Activated T-helper 1 cell treated with anti-CD3 and anti-CD28 coated beads, Interleukin-12 subunit alpha, Interleukin-12 subunit beta, Interleukin-2, Interleukin-4 antibody, amounts not matched to agents 30 ng/mL and 10 ng/mL and 1 ng/mL, durations not matched to agents 14 hours and 24 hours and 36 hours (primary cell): ENCODE measurements at places on chromosomes 13 and 19.

- DNase-seq: no peak
Measured at GRCh38 chr13:32779119-32779518, 192.9 kb downstream of the PDS5B start.

- DNase-seq: no peak
Measured at GRCh38 chr19:42099336-42099925, 23.5 kb downstream of the ZNF574 start.

DNA sequence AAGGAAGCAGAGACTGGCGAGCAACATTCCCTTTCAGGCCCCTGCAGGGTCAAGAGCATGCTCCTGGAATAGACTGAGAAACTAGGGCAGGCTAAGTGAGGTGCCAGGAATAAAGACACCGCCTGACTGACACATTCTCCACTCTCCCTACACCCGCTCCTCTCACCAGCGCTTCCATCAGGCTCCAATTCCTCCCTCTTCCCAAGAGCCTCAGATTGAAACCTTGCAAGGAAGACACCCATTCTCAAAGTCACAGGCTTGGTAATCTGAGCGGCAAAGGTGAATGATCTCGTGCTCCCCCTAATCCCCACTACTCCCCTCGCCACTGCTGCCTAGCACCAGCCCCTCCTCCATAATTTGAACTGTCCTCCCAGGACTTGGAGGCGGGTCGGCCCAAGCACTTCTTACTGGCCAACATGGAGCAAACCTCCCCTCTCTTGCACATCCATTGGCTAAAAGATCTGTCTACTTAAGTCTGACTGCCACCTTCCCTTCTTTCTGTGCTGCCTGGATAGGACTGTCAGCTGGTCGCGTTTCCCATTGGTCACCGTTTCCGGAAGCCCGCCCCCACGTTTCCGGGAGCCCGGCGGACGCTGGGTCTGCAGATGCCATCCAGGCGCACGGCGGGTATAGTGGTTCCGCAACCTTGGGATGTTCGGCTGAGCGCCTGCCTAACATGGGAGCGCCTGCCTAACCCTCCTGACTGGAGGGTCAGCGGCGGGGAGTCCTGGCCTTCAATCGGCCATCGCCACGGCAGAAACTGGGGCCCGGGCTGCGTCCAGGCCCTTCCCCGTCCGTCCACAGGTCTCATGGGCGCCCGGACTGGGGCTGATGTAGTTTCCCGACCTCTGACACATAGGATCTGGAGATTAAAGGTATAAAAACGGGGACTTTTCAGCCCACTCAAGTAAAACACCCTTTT, 33.6 kb downstream of the ZNF383 start:
- DNase-seq: no peak

DNA sequence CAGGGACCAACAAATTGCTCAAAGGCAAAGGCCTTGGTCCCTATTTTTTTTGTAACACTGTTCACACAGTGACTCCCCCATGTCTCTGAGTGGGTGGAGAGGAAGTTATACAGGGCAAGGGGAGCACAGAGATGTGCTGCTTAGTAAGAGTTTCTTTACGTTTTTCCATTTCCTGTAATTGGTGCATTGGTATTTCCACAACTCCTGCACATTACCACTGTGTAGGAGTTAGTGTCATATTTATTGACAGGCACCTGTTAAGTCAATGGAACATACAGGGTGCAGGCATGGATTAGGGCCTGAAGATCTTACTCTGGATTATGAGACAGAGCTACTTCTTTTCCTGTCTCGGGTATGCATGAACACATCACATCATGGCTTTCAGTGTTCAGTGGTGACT, 45.2 kb downstream of the SOX21 start:
- no peak for DNase-seq

GRCh38 chr19:20611866-20612265, 46.3 kb upstream of the ZNF737 start:
- no peak for DNase-seq

GRCh38 chr13:110232756-110233155, 74.2 kb downstream of the COL4A1 start:
- no peak for DNase-seq

DNA sequence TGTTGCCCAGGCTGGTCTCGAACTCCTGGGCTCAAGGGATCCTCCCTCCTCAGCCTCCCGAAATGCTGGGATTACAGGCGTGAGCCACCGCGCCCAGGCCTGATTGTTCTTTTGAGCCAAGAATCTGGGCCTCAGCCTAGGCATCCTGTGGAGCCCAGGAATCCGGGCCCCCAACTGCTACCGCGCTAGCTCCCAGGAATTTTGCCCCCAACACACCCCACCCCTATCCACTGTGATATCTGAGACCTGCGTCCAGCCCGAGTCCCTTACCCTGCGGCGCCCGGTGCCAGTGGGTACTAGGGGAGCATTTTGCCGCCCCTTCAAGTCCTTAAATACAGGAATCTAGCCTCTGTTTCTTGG, 838 bp upstream of the MYADM start:
- no peak for DNase-seq

DNA sequence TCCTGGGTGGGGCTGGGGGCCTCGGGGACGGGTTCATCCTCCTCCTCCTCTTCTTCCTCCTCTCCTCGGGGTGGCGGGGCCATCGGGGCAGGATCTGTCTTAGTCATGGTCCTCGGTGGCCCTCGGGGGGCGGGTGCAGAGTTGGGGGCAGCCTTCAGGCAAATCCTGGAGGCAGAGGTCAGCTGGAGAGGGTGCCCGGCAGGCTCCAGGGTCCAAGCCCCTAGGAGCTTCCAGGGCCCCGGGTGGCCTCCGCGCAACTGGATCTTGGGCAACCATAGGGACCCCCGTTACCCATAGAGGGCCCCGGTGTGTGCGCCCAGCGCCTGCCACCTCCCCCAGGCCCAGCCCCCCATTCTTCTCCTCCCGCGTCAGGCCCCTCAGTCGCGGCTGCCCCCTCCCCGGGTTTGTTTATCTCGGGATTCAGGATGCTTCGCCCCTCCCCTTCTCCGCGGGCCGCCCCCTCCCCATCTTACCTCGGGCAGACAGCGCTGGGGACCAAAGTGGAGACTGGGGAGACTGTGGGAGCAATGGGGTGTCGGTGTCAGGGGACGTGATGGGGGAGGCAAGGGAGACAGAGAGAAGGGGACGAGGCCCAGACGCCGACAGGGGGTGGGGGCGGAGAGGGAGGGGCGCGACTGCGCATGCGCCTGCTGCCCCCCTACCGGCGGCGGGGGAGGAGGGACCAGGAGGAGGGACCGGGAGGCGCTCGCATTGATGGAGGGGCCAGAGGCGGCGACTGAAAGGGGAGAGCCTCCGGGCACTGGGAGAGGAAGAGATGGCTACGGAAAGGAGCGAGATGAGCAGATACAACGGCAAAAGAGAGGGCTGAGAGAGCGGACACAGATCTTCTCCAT, at the start of gene CLIP3:
CLIP3 (minus strand) TSS at position 623 of the 854 bp plus-strand sequence; CDS start at position 107, 516 bp downstream.
- peak; percentile 33 for DNase-seq

DNA sequence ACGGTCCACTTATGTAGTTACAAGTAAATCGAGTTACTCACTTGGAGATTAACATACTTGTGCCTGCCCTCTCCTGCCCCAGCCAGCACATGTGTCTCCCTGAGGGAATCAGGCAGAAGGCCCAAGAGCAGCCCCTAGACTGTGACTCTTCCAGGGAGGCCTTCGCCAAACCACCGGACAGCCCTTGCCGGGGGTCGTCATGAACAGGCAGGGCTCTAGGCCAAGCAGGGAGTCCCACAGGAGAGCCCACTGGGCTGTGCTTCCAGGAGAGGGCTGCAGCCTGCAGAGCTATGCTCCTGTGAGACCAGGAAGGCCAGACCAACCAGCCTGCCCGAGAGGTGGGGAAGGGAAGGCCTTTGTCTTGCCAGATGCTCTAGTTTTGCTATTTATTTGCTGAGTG, 283.3 kb downstream of the FOXO1 start:
- no peak for DNase-seq

GRCh38 chr13:88217372-88217771, 546.2 kb downstream of the SLITRK5 start:
- DNase-seq: no peak

DNA sequence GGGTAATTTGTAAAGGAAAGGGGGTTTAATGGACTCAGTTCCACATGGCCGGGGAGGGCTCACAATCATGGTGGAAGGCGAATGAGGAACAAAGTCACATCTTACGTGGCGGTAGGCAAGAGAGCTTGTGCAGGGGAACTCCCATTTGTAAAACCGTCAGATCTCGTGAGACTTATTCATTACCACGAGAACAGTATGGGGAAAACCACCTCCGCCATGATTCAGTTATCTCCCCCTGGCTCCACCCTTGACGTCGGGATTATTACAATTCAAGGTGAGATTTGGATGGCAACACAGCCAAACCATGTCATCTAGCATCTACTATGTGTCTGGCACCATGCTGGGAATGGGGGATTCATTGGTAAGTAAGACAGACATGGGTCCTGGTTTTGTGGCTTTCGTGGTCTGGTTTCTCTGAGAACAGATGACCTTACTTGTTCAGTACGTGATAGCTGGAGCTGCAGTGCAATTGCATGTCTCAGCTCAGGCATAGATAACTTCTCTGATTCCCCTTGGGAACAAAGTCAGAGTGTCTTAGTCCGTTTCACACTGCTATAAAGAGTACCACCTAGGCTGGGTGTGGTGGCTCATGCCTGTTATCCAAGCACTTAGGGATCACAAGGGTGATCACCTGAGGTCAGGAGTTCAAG, 8.3 kb downstream of the ZNF554 start:
- DNase-seq: no peak

- DNase-seq: no peak
Measured at GRCh38 chr19:16380943-16381755, 56.5 kb downstream of the KLF2 start.

DNA sequence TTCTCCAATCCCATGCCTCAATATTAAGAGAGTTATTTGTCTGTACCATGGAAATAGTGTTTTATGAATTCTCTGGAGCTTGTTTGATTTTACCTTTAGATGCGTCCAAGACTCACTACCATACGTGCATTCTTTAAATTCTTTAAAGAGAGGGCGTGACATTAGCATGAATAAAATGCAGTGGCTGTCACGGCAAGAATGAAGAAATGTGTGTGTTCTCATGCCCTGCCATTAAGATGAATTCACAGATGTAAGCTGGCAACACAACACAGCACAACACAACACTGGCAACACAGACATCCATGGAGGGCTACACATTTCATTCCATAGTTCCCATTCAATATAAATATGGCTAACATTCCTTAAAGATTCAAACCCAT, 213.4 kb downstream of the ENOX1 start:
- DNase-seq: no peak

GRCh38 chr19:52621376-52621775, 16.8 kb downstream of the ZNF83 start:
- DNase-seq: no peak

DNA sequence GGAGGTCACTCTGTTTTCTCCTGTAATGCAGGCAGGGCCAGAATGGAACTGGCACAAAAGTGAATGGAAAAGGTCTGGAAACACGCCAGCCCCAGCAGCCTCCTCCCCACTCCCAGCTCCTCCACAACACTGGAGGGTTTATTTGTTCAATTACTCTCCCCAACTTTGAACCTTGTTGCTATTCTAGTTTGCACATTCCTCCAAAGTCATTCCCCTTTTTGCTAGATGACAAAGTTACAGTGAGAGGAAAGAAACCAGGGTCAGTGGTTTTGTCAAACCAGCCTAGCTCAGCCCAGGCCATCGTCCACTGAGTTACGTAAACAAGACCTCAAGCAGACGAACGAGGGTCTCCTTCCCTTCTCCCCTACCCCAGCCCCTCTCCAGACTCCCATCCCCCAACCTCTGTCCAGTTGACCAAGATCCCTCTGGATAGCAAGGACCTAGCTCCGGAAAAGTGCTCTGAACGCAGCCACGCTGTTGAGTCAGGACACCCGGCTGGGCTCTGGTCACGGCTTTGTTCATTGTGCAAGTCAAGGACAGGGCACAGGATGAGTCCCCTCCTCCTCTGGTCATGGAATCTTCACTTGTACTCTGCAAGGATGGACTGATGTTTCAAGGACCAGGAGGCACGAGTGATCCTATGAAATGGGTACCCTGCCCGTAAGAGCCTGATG, 180.0 kb downstream of the USP12 start:
- no peak for DNase-seq

- no peak for DNase-seq
Measured at GRCh38 chr13:29761815-29762214, 88.6 kb downstream of the UBL3 start.

DNA sequence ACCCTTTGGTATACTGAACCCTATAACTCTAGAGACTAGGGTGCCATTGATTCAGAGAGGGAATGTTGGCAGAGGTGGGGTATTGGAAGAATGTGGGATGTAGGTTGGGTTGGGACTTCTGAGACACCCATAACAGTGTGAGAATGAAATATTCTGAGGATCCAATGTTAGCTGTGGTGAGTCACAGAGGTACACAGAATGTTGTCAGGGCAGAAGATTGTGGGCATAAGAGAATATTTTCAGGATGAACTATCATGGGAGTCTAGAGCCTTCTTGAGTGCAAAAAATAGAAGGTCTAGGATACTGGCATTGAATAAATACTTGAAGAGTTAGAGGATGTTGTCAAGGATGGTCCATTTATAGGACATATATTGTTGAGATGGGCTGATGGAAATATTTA, 9.0 kb downstream of the KLK13 start:
- DNase-seq: no peak

- peak; percentile 91 for DNase-seq
Measured at GRCh38 chr19:344625-345319, at the start of gene MIER2. TSS of gene MIER2 (minus strand) at chr19:344796. CDS start at chr19:344782, 14 bp downstream.
